ENCODE measurements at places on chromosomes 7 and 10.

DNA sequence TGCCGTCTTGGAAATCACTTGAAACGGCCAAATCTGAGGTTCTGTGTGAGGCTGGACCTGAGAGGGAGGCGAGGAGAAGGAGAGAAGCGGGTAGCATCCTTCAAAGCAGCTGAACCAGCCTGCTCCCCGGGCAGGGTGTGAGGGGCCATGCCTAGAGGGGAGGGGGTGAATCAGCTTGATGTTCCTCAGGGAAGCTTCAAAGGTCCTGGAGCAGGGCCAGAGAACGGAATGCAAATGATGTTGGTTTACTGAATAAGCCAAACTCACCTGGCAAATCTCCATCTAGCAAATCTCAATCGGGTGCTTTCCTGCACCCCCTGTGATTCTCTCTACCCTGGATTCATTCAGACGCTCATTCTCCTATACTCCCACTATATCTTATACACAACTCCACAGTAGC lies 226.9 kb downstream of the WDR11 start:
- DNase-seq, result no peak

GRCh38 chr7:147022056-147022455 lies 905.5 kb downstream of the CNTNAP2 start:
- DNase-seq, result no peak

DNA sequence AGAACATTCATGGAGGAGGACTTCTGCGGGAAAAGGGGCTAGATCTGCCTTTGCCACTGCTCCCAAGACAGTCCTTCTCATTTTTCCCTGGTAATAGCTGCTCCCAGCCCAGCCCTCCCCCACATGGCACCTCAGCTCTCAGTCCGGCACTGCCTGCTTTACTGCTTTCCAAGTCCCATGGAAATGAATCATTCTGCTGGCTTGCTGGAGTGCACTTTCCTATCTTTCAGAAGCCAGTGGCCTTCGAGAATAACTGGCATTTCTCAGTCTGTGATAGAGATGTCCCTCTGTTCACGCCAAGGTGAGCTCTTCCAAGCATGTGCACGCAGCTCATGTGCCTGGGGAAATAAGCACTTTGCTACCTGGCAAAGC lies 61.4 kb downstream of the SYPL1 start:
- DNase-seq, result no peak

DNA sequence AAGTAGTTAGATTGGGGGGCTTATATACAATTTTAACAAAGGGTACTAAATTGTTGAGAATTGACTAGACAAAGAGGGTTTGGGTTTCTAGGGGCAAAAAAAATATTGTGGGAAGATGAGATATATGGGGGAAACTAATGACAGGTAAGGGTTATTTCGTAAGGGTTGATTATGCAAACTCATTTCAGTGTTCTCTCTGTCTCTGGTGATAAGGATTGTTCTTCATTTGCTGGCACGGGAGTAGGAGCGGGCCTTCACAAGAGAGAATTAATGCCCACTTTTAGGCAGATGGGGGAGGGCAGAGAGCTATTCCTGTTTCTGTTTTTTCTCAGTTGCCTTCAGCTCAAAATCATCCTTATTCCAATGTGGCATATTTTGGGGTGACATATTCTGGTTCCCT lies 258.4 kb downstream of the EXOC4 start:
- DNase-seq, result no peak

DNA sequence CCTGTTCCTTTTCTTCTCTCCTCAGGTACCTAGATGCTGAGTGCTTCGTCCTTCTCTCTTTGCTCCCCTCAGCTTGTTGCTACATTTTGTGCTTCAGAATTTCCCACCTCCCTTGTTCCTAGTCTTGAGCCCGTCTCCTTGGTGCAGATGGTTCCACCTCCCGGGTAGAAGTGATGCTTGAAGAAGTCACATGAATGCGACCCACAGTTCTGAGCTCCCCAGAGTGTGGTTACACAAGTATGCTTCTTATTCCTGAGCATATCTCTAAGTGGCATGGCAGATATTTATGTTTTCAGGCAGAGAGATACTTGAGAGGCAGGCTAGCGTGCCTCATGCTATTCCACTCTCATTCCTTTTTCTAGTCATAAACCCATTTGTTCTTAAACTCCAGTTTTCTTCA lies 34.0 kb downstream of the INPP5F start:
- DNase-seq, result no peak

GRCh38 chr7:27895551-27895950 lies 155.6 kb downstream of the TAX1BP1 start:
- DNase-seq, result no peak

DNA sequence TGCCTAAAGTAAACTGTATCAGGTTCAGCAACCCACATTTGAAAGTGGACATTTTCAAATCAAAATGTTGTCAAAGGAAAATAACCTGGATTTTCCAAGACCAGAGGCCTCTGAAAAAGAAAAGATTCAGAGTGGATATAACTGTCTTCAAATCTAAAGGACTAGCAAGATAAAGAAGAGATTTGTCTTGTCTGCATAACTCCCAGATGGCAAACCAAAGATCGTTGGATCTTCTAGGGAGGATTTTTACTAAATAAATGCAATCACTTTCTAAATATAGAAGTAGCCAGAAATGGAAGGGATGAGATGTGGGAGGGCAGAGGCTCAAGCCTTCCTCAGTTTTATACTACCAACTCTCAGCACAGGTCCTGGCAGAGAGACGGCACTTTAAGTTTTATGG lies 39.0 kb downstream of the CABCOCO1 start:
- DNase-seq, result no peak
